Activated T-helper 1 cell treated with anti-CD3 and anti-CD28 coated beads, Interleukin-2, amount 50 U/mL, for 16 hours (primary cell): ENCODE measurements at places on chromosomes 2 and 18.

DNA sequence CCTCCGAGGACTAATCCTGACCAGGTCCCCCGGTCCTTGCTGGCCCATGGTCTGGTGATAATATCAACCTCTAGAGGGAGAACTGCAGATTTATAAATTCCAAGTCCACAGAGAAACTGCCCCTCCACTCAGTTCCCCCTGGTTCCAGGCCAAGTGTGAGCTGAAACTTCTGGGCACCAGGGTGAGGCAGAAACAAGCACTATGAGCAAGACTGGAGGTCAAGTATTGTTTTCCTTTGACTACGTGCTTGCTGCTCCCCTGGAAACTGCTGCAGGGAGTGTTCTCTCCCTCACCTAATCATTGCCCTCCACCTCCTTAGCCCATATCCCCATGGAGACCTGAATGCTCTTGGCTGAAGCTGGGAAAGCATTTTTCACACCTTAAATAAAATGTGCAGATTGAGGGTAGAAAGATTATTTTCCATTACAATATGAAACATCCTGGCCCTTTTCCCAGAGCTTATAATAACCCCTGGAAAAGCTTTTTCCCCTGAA lies 135.2 kb downstream of the RDH14 start:
- DNase-seq: no peak

DNA sequence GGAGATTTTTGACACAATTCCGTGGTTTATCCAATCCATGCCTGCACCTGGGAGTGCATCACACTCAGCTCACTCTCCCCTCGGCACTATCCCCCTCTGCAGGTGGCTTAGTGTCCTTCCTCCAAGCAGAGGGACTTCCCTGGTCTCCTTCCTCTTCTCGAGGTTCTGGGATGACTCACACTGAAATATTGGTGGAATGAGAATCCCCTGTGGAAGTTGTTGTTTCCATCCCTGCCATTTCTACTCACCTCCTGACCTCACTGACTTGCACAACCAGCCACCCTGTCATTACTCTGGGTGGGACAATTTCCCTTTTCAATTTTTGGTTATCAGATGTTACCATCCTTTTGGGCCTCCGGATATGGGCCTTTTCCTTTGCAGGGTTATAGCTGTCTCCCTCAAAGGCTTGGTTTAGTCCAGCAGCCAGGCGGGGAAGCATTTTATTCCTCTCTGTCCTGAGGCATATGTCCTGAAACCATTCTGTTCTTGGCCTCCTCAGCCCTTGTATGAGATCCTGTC lies 59.9 kb downstream of the PTPRM start:
- DNase-seq: no peak

- DNase-seq: no peak
These were observed 52.6 kb upstream of the TMEM163 start for GRCh38 chr2:134771313-134771801.

GRCh38 chr2:1731963-1732768 lies 12.1 kb downstream of the PXDN start:
- no peak for DNase-seq

DNA sequence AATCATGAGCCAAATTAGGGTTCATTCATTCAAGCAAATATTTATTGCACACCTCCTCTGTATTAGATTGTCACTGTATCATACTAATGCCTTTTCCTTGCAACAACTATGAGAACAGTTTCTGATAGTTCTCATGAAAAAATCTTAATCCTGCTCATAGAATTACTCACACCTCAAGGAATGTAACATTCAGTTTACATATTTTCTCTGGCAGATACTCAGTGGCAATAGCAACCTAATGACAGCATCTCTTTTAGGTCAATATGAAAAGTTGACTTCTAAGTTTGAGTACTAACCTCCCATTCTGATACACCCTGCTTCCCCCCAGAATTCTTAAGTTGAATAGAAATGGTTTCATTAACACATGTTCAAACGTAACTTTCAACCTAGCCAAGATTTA lies 132.0 kb downstream of the VWC2L start:
- DNase-seq: no peak

- no peak for DNase-seq
These were observed 63.4 kb downstream of the SPATS2L start for GRCh38 chr2:200369886-200370285.

DNA sequence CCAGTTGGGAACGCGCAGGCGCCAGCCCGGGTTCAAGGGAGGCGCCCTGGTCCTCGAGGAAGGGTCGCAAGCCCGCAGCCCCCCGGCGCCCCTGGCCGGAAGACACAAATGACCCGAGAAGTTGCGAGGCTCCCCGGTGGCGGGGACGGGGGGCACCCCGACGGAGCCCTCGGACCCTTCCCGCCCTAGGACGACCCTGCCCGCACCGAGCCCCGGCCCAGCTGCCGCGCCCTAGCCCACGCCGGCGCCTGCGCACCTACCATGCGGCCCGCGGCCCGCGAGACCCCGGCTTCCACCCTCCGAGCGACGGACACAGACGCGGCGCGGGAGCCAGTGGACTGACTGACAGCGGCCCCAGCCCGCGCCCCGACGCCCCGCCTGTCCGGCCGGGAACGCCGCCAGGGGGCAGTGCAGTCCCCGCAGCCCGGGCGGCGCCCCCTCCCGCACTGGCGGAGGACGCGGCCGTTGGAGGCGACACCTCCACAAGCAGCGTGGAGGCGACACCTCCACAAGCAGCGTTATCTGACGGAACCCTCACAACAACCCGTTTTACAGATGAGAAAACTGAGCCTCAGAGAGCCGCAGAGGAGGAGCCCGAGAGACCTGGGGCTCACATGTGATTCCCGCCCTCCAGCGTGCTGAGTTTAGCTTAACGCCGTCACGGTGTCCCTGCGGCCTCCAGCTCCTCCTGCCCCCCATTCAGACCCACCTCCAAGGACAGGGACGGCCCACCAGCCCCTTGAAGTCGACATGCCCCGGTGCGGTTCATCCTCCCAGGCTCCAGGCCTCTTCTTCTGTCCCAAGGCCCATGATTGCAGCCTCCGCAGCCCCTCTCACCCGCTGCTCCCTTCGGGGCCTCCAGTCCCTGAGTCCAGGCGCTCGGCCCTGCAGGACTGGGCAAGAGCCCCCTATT lies at the start of gene NMUR1:
TSS of gene NMUR1 (minus strand) at position 347 of the 913 bp plus-strand sequence. CDS start at position 263, 84 bp downstream.
- DNase-seq: peak; percentile 63

- no peak for DNase-seq
These were observed 61.4 kb upstream of the RTN4 start for GRCh38 chr2:55111570-55112228.
